ENCODE measurements at places on chromosomes 13 and 19.

- no peak for DNase-seq
Measured at GRCh38 chr13:50527188-50527587, 316.3 kb downstream of the DLEU7 start.

DNA sequence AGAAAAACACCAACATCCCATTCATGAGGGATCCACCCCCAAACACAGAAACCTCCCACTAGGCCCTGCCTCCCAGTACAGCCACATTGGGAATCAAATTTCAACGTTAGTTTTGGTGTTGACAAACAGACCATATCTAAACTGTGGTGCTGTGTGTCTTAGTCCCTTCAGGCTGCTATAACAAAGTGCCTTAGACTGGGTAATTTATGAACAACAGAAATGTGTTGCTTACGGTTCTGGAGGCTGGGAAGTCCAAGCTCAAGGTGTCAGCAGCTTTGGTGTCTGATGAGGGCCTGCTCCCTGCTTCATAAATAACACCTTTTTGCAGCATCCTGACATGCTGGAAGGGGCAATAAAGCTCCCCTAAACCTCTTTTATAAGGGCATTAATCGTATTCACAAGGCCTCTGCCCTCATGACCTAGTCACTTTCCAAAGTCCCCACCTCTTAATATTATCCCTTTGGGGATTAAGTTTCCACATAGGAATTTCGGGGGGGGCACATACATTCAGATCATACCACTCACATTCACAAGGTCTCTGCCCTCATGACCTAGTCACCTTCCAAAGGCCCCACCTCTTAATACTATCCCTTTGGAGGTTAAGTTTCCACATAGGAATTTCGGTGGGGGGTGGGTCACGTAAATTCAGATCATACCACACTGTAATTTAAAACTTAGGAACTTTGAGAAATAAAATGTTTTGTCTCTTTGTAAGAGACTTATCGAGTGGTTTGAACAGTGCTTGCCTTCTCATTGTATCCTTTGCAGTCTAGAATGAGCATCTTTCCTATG lies 27.5 kb downstream of the ZNF507 start:
- DNase-seq, result no peak

DNA sequence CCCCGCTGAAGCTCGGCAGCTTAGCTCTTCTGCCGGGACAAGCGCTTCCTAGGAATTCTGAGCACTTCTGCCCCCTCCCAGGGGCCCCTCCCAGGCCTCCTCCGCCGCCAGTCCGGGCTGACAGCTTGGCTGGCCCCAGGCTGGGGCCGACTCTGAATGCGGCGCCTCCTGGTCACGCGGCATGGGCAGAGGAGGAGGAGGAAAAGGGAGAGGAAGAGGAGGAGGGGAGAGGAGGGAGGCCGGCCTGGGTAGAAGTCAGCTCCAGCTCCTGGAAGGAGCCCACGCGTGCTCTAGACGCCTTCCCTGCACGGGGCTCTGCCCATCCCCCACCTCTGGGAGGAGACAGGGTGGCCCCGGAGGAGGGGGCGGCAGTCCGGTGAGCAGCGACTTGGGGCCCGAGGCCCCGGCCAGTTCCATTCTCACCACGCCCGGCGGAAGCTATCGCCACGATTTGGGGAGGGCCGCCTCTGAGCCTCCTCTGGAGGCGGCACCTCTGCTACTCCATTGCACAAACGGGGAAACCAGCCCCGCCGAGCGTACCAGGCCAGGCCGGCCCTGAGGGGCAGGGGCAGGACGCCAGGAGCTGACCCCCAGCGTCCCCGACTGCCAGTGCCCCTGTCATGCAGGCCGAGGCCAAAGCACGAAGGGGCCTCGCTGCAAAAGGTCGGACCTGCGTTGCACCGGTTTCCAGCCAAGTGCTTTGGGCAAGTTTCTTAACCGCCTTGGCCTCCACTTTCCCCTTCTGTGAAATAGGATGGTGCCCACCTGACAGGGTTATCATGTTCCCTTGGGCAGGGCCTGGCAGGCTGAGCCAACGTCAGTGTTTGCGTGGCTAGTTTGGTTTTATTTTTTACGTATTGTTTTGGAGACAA lies 31.6 kb downstream of the CCNE1 start:
- DNase-seq, result peak; percentile 13

DNA sequence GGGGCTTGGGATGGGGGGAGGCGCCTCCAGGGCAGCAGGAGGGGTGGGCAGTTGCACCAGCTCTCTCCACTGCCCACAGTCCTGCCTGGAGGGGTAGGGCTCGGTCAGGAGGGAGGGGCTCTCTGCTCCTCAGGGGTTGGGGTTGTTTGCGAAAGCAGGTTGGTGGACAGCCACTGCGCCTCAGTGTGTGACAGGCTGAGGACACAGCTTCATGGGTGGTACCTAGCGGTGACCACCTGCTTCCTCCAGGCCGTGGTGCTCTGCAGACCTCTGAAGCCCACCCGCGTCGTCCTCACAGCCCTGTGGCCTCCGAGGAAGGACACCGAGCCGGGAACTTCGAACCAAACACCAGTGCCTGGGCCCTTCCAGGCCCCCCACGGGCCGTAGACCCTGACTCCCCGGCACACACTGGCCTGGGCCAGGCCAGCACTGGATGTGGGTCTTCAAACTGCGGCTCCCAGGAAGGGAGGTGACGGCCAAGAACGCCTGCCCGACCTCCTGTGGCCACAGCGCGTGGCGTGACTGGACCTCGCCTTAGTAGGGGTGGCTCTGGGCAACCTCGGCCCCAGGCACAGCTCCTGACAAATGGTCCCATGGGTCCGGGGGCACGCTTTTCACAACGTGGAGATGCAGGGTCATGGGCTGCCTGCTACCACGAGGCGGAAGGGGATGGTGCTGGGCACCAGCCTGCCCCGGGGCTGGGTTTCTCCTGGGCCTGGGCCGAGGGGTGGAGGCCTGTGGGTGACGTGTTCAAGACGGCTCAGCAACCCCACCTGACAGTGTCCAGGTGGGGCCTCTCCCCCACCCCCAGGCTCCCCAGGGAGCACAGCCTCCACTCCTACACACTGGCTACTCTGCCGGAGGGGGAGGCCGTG lies 173.2 kb downstream of the KDM4B start:
- no peak for DNase-seq

DNA sequence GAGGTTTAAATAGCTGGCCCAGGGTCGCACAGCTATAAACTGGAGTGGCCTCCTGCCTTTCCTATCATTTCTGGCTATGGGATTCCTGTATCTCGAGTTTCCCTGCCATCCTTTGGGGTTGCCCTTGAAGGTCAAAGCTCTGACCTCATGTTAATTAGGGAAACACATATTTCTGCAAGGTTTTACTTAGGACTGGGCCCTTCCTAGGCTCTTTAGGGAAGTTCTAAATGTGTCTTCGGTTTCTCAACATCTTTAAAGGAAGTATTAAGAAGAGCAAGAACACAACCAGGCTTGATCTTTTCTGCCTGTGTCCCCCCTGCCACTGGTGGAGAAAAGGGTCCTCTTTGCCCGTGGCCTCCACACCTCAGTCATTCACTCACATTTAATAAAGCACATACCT lies 10.8 kb downstream of the LCP1 start:
- no peak for DNase-seq

- DNase-seq, result no peak
Measured at GRCh38 chr13:113399755-113400149, 35.8 kb upstream of the GRTP1 start.

DNA sequence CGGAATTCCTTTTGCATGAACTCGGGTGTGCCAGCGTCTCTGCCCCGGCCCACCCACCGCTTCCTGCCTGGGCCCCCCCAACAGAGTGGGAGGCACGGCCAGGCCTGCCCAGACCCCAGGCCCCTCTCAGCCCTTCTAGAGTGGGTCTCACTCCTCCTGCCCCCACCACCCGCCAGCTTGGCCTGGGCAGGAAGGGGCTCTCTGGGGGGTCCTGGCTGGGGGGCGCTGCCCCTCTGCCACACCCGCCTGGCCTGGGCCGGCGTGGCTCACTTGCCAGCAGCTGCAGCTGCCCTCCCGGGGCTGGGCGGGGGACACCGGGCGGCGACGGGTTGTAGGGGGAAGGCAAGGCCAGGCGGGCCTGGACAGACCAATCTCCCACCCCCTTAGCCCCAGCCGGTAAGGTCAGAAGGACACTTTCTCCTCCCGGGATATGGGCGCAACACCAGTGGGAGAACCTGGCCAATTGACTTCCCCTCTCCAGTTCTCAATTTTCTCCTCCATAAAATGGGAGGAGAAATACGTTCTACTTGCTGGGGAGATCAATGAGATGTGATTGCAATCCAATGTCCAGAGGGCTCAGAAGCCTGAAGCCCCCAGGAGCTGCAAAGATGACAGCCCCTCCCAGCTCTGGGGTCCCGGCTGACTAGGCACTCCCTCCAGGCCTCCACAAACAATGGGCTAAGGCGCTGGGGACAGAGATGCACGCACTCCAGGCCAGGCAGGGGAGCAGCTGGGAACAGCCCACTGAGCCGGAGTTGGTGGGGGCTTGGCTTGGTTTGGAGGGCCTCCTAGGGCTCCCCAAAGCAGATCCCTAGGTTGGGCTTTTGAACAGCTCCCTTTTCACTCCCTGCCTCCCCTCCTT lies 2.4 kb downstream of the CRLF1 start:
- DNase-seq, result no peak

DNA sequence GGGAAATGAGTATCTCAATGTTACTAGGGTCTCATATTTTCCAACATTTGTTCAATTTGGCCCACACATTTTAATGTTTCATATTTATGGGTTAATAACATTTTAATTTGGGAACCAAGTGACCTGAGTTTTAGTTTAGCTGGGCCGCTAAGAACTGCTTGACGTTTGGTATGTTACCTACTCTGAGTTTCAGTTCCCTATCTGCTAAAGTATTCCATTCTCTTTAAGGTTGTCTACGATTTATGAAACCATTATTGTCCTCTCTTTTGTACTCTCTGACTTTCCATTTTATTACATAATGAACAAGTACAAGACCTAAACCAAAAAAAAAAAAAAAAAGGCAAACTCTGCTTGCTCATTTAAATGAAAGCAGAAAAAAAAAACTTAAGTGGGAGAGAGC lies 89.9 kb downstream of the FGF14 start:
- no peak for DNase-seq

- no peak for DNase-seq
Measured at GRCh38 chr13:38897521-38897920, 93.1 kb downstream of the STOML3 start.

- DNase-seq, result no peak
Measured at GRCh38 chr19:29259153-29259552, 46.2 kb upstream of the UQCRFS1 start.
